ENCODE measurements at places on chromosomes 1 and 21. TPM values are rescaled to one million over a fixed set of nuclear protein-coding genes. Genes with fewer than 3 reads are reported as not detected.

Gene DMBX1
- total RNA-seq = not detected

Gene MRAP
- total RNA-seq = not detected

Gene GJA9
- total RNA-seq = 2.7 TPM

Gene GNG12
- 158 TPM for total RNA-seq

Gene UBXN10
- total RNA-seq = 5.8 TPM

Gene TNFRSF9
- 0.35 TPM for total RNA-seq

Gene MTARC1
- total RNA-seq = 22.7 TPM

Gene TMEM269
- not detected for total RNA-seq

Gene HIVEP3
- total RNA-seq = 6.5 TPM

Gene HTR6
- total RNA-seq = not detected

Gene C8A
- total RNA-seq = not detected

Gene OR10Z1
- total RNA-seq = not detected

Gene GABRD
- total RNA-seq = not detected

Gene SH3BP5L
- total RNA-seq = 31.0 TPM

Gene HES5
- total RNA-seq = 7.8 TPM

Gene HSF2BP
- total RNA-seq = 0.48 TPM

Gene CD53
- total RNA-seq = 32.8 TPM

Gene SYT14
- total RNA-seq = not detected

Gene LRRC8D
- total RNA-seq = 22.8 TPM

Gene SDE2
- total RNA-seq = 15.0 TPM

Gene FCRL5
- total RNA-seq = 3.3 TPM

Gene SLAMF6
- total RNA-seq = 2.4 TPM

Gene WNT3A
- not detected for total RNA-seq

Gene TFF2
- 1.1 TPM for total RNA-seq

Gene TP73
- total RNA-seq = 0.51 TPM

Gene WNT9A
- 12.7 TPM for total RNA-seq

Gene TEDDM1
- not detected for total RNA-seq

Gene MLLT11
- total RNA-seq = 0.65 TPM

Gene KAZN
- total RNA-seq = 21.9 TPM

Gene LRRC8C
- total RNA-seq = 3.0 TPM

Gene BTBD19
- total RNA-seq = 3.2 TPM

Gene RSPH1
- total RNA-seq = 4.0 TPM

Gene PTGER3
- total RNA-seq = 1.2 TPM

Gene BNIPL
- 0.63 TPM for total RNA-seq

Gene SPRR2E
- total RNA-seq = not detected

Gene GPR161
- total RNA-seq = 13.1 TPM

Gene DYRK1A
- total RNA-seq = 61.2 TPM

Gene CDC42BPA
- total RNA-seq = 50.2 TPM

Gene KDM5B
- total RNA-seq = 68.1 TPM

Gene C1orf141
- total RNA-seq = not detected

Gene PLA2G2A
- 275 TPM for total RNA-seq

Gene GSTM5
- 6.1 TPM for total RNA-seq

Gene FCAMR
- 0.84 TPM for total RNA-seq

Gene ASTN1
- total RNA-seq = 2.2 TPM

Gene MYCL
- 17.2 TPM for total RNA-seq

Gene KIAA0040
- total RNA-seq = 18.8 TPM

Gene UTP25
- 6.7 TPM for total RNA-seq

Gene CFHR4
- not detected for total RNA-seq

Gene LORICRIN
- not detected for total RNA-seq

Gene TGFB2
- 8.5 TPM for total RNA-seq

Gene NEGR1
- total RNA-seq = 2.3 TPM

Gene EFCAB7
- total RNA-seq = 5.2 TPM

Gene CYP4Z1
- 0.19 TPM for total RNA-seq

Gene AK4
- 72.8 TPM for total RNA-seq

Gene RAD54L
- total RNA-seq = 8.0 TPM

Gene FCGR1A
- 10.2 TPM for total RNA-seq

Gene LCE1D
- total RNA-seq = not detected

Gene MPZ
- total RNA-seq = 3.2 TPM

Gene CD1B
- not detected for total RNA-seq

Gene PRKAA2
- 2.4 TPM for total RNA-seq

Measured in mucosa of descending colon (tissue), 3 donors.